Hippocampal formation (tissue), 2 donors: ENCODE measurements at places on chromosomes 6 and 20.

GRCh38 chr6:92292067-92292466 lies 1127.3 kb downstream of the EPHA7 start:
- no peak for DNase-seq

GRCh38 chr6:118285791-118286190 lies 262.3 kb upstream of the PLN start:
- DNase-seq, result no peak

DNA sequence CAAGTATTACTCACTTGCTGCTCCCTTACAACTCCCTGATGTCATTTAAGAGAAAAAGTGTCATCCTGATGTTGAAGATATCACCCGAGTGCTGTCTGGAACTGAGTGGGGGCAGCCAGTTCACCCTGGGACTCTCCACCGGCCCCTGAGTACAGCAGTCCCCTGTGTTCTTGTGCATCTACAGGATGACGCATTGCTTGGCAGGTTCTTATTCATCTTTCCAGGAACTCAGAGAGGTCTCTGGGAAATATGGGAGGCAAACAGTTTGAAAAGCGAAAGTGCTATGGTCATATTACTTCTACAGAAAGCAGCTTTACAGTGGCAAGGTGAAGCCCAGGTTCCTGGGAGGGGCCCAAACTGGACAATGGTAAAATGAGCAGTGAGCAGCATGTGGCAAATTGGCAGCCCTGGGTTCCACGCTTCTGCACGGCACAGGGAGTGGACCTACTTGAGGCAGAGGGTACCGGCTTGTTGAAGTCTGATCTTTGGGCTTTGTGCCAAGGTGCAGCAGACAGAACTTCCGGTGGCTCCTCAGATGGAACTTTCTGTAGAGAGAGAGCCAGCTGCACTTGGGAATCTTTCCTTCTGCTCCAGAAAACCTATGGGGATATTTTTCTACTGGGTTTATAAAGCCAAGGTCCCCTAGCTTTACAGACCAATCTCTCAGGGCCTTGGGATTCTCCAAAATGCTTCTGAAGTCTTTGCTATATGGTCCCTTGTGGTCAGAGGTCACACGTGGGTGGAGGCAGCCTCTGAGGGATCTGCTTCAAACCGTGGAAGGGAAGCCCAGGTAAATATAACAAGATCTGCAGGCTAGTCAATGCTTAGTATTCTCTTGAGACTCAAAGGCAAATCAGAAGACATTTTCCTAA lies 128.3 kb downstream of the MAP3K7 start:
- no peak for DNase-seq

GRCh38 chr20:34938466-34939163 lies 17.0 kb downstream of the GSS start:
- peak; percentile 31 for DNase-seq

GRCh38 chr6:81743649-81744048 lies 8.8 kb downstream of the TENT5A start:
- DNase-seq, result no peak

- no peak for DNase-seq
Observed at GRCh38 chr20:14569641-14570040, 232.2 kb upstream of the FLRT3 start.

DNA sequence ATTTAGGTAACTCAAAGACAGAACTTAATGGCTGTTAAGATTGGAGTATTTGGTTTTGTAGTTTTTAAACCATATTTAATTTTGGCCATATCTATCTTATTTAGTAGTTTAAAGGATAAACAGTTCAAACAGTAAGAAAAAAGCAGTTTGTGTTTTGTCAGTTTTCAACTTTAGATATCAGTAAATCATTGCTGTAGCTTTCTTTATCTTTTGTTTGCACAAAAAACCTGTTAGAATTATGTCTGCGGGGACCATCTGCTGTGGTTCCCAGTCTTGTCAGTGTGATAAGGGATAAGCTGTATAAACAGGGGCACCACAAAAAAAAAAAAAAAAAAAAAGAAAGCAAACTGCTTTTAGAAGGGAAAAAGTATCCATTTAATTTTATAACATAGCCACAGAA lies 40.9 kb downstream of the CDKAL1 start:
- DNase-seq, result no peak

DNA sequence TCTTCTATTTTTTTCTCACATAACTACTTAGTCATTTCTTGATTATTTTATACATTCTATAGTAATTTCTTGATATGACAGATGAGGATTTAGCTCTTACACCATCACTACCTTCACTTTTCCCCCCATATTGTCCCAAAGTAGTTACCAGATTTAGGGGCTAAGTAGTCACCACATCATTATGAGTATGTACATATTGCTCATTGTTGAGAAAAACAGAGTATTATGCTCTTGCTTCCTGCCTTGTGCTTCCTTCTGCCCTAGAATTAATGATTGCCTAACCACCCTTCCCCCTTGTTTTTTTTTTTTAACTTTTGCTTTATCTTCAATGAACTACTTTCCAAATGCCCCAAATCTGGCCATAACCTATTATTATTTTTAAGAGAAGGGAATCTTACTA lies 6.8 kb upstream of the HLA-B start:
- no peak for DNase-seq

DNA sequence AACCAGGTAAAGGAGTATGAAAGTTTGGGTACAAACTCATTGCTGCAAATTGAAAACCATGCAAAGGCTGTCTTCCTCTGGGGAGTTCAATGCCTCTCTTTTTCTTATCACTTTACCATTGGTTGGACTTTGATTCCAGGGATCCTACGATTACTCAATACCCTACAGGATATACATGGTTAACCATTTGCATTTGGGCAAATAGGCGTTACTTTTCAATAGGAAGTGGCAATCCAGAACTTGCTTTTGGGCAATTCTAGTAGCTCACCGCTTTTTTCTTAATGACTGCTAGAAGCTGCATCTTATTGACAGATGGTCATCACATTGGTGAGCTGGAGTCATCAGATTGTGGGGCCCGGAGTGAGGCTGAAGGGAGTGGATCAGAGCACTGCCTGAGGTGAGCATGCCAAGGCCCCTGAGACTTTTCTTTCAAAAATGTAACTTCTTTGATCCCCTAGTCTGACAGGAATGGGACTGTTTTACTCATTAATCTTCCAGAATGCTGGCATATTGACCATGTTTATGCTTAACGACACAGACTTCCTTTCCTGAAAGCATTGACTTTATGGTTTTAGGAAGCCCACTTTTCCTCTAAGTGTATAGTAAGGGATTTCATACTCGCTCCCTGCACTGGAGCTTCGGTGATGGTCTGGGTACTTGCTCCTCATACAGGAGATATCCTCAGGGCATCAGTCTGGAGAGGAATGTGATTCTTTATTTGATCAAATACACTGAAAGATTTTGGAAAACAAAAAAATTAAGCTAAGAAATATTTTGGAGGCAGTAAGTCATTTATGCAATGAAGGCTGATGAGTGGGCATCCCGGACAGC lies at the start of gene CCR6:
Gene CCR6 (plus strand): TSS at position 270 of the 831 bp plus-strand sequence. CDS start 13,039 bp downstream, outside the sequence.
- no peak for DNase-seq

DNA sequence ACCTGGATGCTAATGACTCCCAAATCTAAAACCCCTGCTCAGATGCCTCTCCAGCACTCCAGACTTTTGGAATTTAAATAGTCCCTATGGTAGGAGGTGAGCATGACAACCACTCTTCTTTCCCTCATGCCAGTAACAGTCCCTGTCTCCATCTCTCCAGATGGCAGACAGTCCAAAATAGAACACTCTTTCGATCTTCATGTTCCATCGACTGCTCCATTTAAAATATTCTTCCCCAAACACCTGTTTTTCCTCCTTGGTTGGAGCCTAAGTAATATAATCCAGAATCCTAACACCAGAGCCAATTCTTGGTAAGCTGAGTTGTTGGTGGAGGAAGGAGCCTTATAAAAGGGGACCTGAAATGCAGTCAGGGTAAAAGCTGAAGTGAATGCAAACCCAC lies 723.5 kb upstream of the CHD6 start:
- DNase-seq, result no peak

DNA sequence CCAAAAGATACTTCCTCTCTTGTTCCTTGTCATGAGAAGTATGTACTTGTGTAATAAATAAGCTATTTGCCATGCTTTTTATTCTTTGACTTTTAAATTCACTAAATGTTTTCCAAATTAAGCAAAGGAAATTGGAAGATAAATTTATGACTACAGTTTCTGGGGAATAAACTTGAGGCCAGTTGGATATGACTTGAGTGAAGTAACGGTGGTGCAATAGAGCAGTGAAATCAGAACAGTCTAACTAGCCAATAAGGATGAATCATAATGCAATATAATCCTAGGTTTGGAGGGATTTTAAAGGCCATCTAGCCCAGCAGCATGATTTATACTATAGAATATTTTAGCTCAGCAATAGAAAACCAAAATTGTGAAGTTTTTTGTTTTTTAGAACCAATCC lies 183.8 kb upstream of the TCF21 start:
- DNase-seq, result no peak

GRCh38 chr20:44247586-44248409 lies 690 bp downstream of the GDAP1L1 start:
- no peak for DNase-seq

GRCh38 chr6:28000351-28001045 lies 43.5 kb downstream of the OR2B6 start:
- DNase-seq, result no peak

DNA sequence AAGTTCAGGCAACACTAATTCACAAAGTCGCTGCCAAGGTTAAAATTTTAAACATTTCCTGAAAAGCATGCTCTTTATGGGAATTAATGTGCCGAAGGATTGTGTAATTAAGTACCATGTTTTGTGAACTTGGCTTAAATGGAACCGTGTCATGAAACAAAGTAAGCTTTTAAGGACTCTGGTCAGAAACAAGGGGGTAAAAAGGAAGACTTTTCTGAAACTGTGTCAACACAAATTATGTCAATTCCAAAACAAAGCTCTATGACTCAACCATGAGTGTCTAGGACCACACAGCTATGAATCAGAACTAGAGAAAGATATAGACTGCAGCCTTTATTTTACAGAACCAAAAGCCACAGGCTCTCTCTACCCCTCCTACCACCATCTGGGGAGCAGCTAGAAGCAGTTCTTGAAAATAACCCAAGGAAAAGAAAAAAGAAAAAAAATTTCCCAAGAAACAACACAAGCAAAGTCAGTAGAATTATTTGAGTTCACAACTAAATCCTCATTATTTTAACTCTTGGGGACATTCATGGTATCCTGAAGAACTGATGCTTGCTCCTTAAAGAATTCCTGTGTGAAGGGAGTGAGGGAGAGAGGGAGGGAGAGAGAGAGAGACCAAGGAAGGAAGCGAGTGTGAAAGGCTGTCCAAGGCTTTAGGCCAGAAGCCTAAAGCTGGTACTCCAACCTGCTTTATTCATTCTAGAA lies 81.9 kb downstream of the ZMYND8 start:
- DNase-seq, result peak; percentile 53

DNA sequence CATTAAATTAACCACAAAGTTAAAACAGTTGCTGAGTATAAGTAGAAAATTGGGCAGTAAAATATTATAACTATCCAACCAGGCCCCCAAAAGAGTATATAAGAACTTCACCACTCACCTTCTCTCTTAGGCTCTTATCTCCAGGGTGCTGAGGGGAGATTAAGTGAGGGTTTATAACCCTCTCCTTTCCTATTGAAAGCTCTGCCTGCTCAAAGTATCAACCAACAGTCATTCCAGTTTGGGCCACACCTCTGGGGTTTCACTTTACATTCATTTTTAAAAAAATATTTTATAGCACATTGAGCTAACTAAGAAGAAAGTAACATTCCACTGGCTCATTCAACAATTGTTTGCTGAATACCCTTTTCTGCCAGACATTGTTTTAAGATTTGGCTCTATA lies 22.1 kb downstream of the GSTA4 start:
- no peak for DNase-seq

GRCh38 chr6:143283887-143284645 lies 166.4 kb downstream of the ADAT2 start:
- no peak for DNase-seq

GRCh38 chr6:23637296-23637695 lies 488.7 kb upstream of the NRSN1 start:
- no peak for DNase-seq

DNA sequence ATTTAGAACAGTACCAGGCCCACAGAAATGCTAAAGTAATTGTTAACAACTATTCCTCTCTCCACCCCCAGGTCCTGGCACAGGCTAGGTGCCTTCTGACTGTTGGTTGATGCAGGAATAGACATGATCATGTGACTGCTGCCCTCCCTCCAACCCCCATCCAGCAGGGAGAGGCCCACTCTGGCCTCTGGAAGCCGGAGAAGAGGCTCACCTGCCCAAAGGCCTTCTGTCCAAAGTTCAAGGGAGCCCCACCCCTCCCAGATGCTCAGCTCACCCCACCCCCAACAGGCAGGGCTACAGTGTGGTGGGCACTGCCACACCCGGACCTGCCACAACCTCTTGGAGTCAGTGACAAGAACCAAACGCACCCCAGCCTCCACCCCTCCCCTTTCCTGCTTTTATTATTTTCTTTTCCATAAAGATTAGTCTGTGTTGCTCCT lies 26.9 kb upstream of the FOXP4 start:
- DNase-seq, result no peak

- DNase-seq, result no peak
Observed at GRCh38 chr20:31988430-31989015, 20.6 kb downstream of the XKR7 start.

DNA sequence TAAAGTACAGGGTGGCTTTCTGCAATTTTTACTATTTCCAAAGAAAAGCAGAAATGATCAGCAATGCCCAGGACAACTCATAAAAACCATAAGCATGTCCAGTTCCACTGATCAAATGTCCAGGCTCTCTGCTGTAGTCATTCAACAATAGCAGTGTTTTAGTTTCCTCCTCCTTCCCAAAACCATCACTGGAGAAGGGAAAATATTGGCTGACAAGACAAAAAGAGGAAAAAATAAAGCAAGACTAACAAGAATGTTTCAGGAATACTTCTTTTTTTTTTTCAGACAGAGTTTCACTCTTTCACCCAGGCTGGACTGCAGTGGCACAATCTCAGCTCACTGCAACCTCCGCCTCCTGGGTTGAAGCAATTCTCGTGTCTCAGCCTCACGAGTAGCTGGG lies 2.2 kb downstream of the UQCC1 start:
- DNase-seq, result no peak
